ENCODE measurements at places on chromosomes 16 and 17.

DNA sequence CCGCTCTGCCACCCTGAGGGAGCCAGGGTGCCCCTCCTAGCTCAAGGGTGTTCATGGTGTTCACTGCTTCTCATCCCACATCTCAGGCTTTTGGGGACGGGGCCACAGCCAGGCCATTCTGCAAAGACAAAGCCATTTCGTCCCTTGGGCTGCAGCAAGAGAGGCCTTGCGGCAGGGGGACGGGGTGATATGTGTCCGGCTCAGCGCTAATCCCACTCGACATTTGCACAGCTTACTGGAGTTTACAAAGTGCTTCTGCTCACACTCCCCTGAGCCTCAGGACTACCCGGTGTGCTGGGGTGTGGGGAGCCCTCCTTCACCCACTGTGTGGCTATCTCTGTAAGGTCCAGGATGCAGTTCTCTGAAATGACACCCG is 84.3 kb downstream of the RTN4RL1 start:
- no peak for DNase-seq

DNA sequence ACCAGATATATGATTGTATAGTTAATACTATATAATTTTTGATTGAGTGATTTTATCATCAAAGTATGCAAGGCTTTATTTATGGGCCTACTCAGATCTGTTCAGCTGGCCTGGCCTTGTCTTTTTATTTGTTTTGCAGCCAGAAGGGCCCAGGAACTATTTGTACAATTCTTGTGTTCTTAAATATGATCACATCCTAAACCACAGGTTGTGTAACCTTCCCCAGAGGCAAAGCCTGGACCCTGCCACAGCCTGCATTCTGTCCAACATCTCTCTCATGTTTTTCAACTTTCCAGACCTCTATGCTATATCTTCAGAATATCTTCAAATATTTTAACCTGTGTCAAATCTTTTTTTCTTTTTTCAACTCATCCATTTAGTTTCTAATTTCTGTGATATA is 410.4 kb upstream of the MON1B start:
- DNase-seq: no peak

DNA sequence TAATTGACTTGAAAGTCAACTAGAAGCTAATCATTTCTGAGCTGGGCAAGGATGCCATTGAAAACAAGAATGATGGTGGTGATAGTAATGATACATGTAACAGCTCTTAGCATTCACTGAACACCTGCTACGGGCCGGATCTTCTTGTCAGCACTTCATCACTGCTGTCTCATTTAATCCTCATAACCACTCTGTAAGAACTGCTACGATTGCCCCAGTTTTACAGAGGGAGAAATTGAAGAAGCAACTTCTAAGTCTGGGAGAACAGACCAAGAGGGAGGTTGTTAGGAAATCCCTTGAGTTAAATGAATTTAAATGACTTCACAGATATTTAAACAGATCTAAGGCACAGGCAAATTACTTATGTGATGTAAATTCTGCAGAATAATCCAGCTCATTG is 7.0 kb upstream of the GAN start:
- DNase-seq: no peak

GRCh38 chr16:47142486-47142820 is 1.3 kb downstream of the NETO2 start:
- DNase-seq: no peak

- DNase-seq: no peak
Measured at GRCh38 chr17:64698725-64699124, 36.6 kb upstream of the SMURF2 start.

- no peak for DNase-seq
Measured at GRCh38 chr17:80252871-80253270, 7.8 kb upstream of the RNF213 start.

GRCh38 chr17:44565866-44566443 is 8.7 kb downstream of the FZD2 start:
- no peak for DNase-seq

DNA sequence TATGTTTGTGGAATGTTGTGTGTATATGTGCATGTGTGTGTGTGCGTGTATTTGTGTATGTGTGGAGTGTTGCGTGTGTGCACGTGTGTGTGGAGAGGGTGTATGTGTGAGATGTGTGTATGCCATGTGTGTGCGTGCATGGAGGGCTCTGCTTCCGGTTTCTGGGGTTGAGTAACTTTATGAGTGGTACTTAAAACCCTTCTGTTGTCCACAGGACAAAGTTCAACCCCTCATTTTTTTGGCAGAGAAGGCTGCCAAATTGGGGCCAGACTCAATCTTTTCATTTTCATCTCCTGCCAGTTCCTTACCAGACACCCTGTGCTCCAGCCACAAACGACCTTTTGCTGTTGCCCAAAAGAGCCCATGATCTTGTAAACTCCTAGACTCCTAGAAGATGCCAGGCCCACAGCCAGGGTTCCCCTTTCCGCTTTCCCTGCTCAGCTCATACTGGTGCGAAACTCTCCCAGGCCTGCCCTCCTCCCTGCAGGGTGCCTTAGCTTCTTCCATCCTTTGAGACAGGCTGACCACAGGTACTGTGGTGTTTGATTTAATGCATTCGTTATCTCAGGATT is 100.2 kb downstream of the CMIP start:
- DNase-seq: no peak

- no peak for DNase-seq
Measured at GRCh38 chr16:87666919-87667318, 64.6 kb downstream of the JPH3 start.

DNA sequence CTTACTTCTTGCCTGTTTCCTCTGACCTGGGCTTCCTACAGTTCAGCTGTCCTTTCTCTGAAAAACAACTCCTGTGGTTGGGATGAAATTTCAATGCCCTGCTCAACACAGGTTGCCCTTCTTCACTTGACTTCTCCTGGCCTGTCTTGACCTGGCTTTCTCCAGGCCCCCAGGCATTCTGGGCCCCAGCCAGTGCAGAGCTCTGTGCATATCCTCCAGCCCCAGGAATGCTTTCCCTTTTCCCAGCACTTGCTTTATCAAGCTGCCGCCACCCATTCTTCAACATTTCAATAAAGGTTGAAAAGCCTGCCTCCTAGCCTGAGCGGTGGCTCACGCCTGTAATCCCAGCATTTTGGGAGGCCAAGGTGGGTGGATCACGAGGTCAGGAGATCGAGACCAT is 10.8 kb downstream of the ODAD4 start:
- DNase-seq: no peak

DNA sequence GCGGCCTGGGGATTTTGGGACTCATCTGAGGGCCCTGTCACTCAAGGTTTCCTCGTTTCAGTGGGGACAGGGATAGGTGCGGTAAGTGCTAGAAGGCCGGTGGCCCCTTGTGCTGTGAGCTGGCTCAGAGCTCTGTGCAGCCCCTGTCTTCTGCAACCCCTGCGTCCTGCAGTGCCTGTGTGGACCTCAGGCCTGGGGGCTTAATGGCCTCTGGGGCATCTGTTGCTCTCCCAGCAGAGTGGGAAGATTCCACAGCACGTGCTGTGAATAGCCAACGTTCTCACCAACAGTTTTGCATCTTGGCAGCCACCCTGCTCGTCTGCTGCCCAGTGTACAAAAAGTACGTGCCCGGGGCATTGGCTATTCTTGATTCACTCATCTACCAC is 4.9 kb downstream of the FOXC2 start:
- no peak for DNase-seq

- DNase-seq: no peak
Measured at GRCh38 chr17:1067282-1067956, 70.5 kb downstream of the TIMM22 start.

DNA sequence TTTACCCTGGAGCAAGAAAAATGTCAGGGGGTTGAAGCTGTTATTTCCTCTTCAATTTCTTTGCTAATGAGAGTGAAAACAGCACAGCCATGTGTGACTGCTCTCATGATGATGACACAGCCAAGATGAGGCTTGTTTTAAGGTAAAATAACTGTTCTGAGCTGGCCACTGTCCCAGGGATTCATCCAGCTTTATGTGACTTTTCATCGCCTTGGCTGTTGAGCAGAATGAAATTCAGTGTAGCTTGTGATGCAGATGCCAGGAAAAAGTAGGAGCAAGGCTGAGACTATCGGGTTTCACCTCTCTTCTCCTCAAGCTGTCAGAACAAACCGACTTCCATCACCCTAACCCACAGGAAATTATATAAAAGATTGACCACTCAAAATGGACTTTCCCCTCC is 361.8 kb upstream of the CDH5 start:
- DNase-seq: peak; percentile 77

DNA sequence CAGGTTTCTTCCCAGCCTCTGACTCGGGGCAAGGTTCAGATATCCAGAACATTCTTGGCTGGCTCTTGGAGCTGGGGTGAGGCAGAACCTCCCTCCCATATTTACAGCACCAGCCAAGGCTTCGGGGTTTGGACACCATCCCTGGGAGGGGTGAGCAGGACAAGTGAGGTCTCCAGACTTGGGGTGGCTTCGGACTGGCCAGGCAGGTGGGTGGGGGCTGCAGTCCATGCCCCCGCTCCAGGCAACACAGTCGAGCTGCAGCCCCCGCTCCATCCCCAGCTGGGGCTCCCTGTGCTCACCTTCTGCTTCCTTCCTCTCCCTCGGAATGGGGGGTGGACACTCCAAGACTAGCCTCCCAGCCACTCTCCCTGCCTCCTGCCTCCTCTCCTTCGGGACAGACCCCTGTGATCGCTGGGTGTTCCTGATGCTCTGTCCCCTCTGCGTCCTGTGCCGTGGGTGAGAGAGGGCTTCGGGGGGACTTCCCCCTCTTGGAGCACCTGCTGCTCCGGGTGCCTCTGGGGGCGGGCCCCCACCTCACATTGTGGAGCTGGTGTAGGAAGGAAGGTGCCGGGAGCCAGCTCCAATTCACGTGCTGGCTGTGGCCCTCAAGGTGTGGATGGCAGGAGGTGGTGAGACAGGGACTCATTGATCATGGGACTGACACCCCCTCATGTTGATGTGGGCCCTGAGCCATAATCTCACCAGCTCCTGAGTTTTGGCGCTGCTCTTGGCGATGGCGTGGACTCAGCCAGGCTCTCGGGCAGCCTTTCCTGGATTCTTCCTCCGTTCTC is 189.2 kb downstream of the SEC14L1 start:
- no peak for DNase-seq

DNA sequence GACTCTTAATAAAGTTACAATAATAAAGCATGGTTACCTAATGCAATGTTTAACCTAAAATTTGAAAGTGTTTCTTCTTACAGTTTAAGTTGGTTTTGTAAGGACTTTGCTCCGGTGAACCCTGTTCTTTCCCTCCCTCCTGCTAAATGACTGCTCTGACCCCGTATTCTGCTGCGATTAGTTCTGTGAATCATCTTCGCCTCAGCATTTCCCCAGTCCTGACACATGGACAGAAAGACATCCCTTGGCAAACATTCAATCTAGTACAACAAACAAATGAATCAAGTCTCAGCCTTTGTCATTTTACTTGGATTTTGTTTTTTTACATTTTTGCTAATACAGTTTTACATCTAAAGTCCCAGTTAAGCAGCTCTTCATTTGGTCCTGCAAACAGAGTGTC is 15.4 kb downstream of the KCNJ2 start:
- DNase-seq: no peak

GRCh38 chr17:57471868-57472368 is 215.6 kb downstream of the MSI2 start:
- DNase-seq: no peak

Data from fibroblast of skin of left quadriceps (primary cell).